HTR-8/SVneo (cell line): ENCODE measurements at places on chromosomes 7 and 10.

- no peak for DNase-seq
Measured at GRCh38 chr10:79090134-79090803, 21.5 kb downstream of the ZMIZ1 start.

- no peak for DNase-seq
Measured at GRCh38 chr10:103742824-103743223, 112.6 kb downstream of the SH3PXD2A start.

DNA sequence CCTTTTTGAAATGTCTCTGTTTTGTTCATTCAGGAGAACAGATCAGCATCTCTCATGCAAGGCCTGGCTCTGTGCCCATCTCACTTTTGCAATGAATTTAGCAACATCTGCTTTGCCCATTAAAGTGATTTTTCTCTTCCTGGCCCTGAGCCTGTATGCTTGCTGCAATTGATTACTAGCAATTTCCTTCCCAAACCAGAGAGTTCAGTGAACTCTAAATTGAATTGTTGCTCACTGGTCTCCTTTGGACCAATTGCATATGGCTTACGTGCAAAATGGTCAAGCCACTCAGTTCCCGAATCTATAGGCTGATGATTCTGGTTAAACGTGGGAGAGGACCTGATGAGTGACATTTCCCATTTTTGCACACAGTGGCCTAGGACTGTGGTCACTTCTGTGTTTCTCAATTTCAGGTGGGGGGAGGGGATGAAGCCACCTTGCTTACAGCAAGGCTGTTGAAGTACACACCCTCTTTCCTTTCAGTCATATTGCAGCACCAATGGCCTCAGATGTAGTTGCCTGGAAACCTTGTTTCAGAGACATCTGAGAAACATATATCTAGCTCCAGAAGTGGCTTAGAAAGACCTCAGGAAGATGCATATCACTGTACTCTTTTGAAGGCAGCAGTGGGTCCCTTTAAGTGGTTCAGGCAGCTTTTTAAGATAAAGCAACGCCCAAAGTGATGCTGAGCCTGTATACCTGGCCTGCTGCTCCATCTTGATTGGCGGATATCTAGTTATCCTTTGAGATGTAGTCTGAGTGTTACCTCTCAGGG is 201.4 kb downstream of the PTEN start:
- no peak for DNase-seq

DNA sequence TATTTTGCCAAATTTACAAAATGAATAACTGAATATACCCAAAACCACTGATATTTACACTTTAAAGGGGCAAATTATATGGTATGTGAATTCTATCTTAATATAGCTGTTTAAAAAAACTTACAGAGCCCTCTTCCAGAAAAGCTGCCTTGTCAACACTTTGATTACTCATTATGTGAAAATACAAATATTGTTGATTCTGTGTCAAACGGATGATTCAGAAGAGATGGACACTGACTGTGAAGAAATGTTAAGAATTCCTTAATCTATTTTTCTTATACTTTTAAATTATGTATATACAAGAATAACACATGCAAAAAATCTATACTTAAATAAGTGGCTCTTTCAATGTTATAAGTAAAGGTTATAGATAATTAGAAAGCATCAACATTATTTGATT is 41.5 kb downstream of the SMURF1 start:
- DNase-seq, result no peak

DNA sequence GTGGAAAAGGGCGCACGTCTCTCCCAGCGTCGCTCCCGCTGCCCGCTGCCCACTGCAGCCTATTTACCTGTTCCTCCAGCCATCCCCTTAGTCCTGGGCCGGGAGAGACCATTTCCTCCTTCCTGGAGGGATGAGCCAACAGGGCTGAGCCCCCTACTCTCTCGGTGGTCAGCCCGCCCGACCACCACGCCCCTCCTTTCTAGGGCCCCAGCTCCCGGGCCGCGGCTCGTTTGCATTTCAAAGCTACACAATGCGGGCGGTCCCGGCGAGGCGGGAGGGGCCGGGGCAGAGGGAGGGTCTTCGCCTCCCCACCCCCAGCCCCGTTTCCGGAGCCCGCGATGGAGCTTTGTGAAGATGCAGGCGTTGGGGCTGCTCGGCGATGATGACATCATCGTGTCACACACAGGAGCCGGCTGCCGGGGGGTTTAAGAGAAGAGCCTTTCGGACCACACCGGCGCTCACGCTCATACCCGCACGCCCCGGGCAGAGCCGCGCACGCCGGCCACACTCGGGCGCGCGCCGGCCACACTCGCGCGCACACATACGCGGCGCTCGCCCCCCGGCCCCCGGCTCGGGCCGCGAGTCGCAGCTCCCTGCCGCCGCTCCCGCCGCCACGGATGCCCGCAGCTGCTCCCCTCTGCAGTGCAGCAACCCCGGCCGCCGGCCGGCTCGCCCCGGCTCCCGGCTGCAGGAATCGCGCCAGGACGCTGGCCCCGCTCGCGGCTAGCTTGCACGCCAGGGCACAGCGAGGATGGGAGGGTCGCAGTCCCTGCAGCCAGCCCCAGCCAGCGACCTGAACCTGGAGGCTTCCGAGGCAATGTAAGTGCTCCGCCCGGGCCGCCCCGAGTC is 107.7 kb upstream of the BTBD16 start:
- no peak for DNase-seq

DNA sequence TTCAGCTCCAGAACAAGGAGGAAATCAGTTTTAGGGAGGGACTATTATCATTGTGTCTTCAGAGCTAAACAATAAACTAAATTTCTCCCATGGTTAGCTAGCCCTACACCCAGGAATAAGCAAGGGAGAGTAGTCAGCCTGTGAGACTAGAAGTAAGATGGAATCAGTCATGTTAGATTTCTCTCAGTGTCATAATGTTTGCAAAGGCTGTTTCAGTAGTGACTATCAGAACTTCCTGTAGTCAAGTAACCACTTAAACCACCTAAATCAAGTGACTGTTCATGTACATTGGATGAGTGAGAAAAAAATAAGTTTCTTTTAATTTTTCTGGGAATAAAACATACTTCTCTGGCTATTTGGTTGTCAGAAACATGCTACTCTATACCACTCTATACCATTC is 121.6 kb downstream of the KCND2 start:
- no peak for DNase-seq

- DNase-seq, result no peak
Measured at GRCh38 chr7:157585113-157585861, 248.5 kb downstream of the DNAJB6 start.

DNA sequence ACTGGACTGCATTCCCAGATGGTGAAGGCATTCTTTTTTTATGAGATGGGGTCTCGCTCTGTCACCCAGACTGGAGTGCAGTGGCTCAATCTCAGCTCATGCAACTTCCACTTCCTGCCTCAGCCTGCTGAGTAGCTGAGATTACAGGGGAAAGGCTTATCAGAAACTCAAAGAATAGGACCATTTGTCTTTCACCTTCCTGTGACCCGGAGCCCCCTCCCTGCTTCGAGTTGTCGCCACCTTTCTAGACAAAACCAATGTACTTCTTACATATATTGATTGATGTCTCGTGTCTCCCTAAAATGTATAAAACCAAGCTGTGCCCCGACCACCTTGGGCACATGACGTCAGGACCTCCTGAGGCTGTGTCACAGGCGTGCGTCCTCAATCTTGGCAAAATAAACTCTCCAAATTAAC is 1.8 kb upstream of the METTL27 start:
- no peak for DNase-seq

GRCh38 chr7:19101472-19101871 is 16.0 kb downstream of the TWIST1 start:
- no peak for DNase-seq

DNA sequence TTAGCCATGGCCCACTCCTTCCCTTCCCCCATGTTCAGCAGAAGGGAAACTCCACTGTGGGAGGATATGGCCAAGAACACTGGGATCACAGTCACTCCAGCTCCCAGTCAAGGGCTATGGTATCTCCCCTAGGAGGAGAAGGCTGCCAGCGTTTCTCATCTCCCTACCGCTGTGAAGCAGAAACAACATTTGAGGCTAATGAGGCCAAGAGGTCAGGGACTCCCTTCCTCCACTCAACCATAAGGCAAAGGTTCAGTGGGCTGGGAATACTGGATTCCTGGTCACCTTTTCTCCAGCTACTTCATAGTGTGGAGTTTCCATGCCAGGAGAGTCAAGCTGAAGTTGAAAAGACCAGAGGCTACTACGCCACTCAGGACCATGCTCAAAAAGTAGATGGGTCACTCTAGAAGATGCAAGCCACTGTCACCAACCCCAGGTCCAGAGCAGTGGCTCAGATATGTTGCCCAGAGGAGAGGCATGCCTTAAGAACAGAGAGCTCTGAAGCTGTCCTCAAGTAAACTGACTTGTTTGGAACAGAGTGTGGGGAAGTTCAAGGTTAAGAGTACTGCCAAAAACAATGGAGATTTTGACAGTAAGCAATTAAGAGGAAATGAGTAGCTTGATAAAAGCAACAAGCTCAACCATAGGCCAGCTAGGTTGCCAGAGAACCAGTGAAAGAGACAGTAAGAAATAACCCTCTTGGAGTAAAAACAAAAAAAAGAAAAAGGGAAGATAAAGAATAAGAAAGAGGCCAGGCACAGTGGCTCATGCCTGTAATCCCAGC is 3.8 kb upstream of the TMEM140 start:
- DNase-seq, result no peak

GRCh38 chr10:34102237-34102673 is 712.8 kb downstream of the PARD3 start:
- DNase-seq, result no peak

DNA sequence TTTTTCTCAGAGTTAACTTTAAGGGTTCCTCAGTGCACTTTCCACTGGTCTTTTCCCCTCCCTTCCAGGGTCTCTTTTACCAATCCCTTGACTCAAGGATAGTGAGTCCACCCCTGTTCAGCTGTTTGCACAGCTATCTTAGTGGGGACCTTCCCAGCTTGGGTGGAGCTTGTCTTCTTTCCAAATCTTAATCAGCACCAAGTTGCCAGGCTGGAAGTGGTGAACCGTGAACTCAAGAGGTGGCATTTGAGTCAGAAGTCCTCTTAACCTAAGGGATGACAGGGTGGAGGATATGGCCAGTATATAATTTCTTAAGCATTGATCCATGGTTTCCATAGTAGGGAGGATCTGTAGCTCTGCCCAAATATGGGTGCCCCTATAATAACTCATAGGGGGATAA is 25.0 kb downstream of the MAPK8 start:
- no peak for DNase-seq

- DNase-seq, result no peak
Measured at GRCh38 chr10:628386-629045, 61.0 kb downstream of the DIP2C start.

DNA sequence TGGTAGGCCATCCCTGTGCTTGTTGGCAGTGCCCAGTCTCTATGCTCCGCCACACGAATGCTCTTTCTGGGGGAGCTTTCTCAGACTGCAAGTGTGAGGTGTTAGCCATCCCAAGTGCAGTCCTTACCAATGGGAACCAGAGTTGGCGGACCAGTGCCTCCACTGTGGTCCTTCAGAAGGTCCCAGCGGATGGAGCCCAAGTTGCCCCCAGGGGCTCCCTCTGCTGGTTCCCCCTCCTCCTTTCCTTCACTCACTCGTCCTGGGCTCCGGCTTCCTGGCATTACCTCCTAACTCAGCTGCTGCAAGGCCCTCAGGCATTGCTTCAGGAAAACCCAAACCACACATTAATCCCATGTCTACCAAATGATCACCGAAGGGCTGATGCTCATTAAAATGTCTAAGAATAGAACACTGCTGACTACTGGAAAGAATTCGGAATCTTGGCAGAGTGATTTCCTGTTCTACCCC is 139.8 kb downstream of the CUBN start:
- DNase-seq, result no peak

GRCh38 chr7:77428777-77429231 is 12.7 kb upstream of the GSAP start:
- DNase-seq, result no peak

DNA sequence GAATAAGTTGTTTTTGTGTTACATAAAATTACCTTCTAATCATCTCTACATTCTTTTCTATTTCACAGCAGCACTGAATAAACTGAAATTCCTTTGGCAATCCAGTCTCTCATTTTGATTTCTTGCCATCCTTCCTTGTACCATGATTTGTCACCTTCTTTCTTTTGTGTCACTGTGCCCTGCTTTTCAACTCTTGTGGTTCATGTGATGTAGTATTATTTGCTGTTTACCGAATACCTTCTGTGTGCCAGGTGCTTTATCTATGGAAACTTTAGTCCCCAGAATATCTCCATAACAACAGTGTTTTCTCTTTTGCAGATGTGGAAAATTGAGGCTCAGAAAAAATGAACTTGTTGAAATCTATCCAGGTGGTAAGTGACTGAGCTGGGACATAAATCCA is 220.3 kb downstream of the STK31 start:
- DNase-seq, result no peak

DNA sequence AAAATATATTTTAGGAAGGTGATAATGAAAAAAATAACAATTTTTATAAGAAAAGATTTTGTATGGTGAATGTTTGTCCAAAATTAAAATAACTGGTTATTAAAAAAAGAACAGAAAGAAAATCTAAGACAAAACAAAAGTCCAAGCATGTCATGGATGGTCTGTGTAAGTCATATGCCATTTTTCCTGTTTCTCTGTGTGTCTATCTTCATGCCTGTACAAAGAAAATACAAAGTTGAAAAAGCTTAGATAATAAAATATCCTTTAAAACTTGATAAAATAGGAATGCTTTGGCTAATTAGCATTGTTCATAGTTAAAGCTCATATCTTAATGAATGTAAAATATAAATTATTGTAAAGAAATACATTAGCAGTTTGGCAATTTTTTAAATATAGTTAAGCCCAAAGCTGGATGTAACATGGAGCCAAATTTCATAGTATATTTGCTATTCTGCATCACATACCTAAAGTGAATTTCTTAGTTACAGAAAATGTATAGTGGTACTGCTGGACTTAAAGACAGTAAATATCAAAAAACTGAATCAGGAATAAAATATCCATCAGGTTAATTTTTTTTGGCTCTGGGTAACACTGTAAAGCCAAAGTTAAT is 661.1 kb downstream of the PCDH15 start:
- DNase-seq, result no peak

DNA sequence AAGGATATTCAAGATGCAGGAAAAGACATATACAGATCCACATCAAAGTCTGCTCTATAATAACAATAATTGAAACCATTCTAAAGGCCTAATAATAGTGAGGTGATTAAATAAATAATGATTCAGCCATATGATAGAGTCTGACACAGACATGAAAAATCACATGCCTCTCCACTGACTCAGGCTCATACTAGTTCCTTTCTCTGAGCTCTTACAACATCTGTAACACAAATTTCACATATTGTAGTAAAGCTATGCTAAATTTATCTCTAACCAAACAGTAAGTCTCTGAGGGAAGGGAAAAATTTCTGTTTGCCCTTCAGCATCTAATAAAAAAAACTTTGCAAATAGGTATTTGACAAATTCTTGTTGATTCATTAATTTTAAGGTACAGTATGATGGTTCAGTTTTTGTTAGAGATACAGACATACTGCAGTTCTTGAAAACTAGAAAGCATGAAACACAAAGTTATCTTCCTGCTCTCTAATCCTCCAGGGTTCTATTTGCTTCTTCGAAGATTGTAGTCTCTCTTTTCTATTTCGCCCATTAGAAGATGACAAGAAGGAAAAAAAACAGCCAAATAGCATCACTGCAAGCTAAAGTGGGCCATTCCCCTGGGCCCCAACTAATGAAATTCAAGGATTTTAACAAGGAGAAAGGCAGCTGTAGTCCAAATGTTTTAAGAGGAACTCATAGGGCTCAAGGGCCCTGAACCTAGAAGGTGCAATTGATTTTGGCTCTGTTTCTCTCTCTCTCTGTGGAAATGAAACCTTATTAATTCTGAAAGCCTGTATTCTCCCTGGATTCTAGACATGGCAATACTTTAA is 53.9 kb downstream of the CUBN start:
- no peak for DNase-seq

- DNase-seq, result no peak
Measured at GRCh38 chr10:132827423-132827789, 41.5 kb upstream of the NKX6-2 start.
